ENCODE measurements at places on chromosomes 3 and 15.
A peak's percentile ranks its signal among the peaks of the same experiment; 100 is the strongest.

DNA sequence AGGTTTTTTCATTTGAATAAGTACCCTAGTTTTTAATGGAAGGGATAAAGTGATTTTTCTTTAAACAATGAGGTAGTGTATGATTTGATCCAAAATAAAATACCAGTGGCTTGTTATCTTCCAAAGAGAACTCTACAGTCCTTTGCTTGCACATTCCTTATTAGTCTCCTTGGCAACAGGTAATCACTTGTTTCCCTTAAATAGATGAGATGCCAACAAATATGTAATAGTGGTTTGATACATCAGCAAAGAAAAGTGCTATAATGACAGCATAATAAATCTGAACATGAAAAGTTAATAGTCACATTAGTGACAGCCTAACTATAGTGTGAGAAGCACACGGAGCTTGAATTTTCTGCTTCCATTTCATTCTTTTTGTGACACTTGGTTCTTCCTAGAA, 360.2 kb downstream of the ZNF385D start:
- DNase-seq: no peak

DNA sequence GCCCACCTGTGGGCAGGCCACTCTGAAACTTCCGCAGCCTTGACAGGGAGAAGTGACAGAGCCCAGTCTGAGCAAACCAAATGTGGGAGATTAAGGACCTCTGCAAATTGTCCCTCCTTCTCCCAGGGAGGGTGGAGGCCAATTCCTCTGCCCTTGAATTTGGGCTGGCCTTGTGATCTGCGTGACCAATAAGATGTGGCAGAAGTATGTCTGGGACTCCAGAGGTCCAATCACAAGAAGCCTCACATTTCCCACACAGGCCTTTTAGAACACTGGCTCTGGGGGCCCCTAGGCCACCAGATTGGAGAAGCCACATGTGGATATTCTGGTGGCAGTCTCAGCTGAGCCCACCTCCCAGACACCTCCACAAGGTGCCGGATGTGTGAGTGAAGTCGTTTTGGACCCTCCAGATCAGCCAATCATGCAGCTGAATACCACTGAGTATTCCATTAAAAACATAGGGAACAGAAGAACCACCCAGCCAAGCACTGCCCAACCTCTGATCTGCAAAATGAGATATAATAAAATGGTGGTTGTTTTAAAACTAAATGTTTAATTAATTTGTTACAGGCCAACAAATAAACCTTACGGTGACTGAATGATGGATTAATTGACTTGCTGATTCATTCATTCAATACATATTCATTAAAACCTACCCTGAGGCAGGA, 150.3 kb downstream of the NUP210 start:
- no peak for DNase-seq

DNA sequence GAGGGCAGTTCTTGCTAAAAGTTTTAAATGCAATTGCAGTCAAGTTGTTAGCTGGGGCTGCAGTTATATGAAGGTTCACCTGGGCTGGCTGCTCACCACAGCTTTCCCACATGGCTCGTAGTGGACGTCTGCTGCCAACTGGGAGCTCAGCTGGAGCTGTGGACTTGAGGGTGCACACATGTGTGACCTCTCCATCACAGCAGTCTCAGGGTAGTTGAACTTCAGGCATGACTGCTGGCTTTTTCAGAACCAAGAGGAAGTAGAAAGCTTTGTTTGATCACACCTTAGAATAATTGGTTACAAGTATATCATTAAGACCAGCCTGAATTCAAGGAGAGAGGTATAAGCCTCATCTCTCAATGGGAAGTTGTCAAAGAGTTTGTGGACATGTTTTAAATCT, 74.1 kb downstream of the CHL1 start:
- DNase-seq: no peak

- no peak for DNase-seq
Observed at GRCh38 chr3:178343433-178344038, 192.7 kb upstream of the KCNMB2 start.

- no peak for DNase-seq
Observed at GRCh38 chr15:69997813-69998212, 99.9 kb downstream of the TLE3 start.

DNA sequence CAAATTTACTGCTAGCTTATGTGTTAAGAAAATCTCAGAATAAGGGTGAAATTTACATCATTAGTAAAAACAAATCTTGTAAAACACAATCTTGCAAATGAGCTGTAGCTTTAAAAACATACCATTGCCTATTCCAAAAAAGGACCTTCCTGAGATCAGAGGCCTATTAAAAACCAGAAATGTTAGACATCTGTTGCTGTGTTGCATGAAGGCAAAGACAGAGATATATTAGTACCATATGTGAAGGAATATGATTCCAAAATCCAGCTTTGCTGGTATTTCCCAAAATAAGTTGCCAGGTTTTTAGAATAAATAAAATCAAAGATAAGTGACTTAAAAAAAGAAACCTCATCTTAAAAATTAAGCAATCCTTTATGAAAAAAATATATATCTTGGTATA, 504.1 kb upstream of the CDIN1 start:
- no peak for DNase-seq

DNA sequence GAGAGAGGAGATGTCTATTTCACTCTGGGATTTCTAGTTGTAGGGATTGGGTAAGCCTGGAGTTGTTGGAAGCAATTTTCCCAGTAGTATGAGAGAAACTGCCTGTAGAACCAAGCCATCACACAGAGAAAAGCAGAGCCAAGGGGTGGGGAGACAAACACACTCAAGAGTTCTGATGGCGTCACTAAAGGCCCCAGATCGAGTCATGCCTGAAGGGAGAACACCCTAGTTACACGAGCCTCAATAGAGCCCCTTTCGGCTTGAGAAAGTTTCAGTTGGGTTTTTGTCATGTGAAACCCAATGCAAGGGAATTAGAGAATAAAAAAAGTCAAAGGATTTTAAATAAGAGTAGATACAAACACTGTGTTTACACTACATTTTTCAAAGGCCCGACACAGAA, 66.1 kb upstream of the PFN2 start:
- DNase-seq: no peak

DNA sequence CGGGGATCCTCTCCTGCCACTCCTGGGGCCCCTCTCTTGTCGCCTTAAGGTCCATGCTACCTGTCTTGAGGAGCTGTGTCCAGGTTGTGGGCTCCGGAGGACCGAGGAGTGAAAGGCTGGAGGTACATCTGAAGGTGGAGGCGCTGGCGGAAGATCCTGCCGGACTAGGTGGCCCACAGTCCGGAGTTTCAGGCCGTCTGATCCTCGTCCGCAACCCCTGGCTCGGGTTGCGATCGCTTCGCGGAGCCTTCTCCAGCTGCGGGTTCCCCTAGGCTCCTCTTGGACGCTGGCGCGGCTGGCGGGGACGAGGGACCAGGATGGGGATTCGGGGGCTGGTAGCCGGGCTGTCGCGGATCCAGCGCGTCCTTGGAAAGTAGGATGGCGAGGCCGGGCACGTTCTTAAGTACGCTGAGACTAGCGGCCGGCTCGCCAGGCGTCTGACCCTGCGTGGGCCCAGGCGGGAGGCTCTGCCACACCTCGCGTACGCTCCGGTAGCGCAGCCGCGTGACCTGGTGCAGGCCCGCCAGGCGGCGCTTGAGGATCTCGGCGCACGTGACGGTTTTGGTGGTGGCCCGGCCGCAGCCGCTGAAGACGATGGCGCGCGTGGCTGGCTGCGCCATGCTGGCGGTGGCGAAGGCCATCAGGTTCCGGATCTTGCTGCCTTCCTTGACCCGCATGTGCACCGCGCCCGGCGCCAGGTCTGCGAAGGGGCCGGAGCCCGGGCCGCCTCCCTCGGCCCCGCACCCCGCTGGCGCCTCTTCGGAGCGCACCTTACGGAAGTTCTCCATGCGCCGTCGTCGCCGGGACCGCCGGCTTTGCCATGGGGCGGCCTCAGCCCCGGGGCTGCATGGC, 550 bp downstream of the RPP25 start:
- DNase-seq: peak; percentile 37

DNA sequence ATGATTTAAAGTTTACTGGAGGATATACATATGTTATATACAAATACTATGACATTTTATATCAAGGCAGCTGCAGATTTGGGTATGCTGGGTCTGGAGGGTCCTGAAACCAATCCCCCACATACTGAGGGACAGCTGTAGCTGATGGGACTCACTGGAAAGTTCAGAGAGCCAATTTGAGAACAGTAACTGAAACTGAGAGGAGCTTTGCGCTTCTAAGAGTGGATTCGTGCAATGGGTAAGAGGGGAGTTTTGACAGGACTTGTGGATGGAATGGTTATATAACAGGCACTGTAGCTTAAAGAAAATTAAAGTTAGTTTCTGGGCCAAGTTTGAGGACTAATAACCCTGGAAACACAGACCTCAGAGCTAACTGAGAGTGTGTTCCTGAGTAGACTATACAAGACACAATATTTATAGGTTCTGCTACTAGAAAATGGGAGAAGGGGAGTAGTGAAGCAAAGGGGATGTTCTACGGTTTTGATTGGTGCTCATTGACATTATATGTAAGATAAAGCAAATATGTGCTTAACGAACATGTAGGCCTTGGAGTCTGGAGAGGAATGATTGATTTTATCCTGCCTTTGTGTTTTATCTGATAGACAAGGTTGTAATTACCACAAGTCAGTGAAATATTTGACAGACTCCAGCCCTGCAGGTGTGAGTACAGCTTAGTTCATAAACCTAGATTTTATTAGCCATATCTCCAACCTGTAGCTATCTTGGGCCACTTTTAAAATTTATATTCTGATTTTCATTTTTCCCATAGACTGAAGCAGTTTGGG, 4.8 kb upstream of the ZMAT3 start:
- DNase-seq: no peak

GRCh38 chr3:23055733-23056376, 147.3 kb upstream of the UBE2E2 start:
- no peak for DNase-seq

- DNase-seq: no peak
Observed at GRCh38 chr15:51768018-51768417, 16.6 kb downstream of the TMOD2 start.

DNA sequence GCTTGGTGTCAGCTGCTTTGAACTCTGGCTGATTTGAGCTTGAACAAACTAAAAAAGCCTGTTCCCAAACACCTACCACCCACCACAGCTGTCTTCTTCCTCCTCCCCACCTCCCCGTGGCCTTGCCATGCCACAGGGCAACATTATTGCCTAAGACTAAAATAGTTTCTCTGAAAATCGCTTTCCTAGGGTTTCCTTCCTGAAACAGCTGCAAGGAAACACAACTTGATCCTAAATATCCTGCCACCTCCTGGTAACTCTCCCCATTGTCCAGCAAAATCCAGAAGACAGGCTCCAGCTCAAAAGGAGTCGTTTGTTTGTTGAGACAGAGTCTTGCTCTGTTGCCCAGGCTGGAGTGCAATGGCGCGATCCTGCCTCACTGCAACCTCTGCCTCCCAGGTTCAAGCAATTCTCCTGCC, 193.9 kb upstream of the TPM1 start:
- no peak for DNase-seq

DNA sequence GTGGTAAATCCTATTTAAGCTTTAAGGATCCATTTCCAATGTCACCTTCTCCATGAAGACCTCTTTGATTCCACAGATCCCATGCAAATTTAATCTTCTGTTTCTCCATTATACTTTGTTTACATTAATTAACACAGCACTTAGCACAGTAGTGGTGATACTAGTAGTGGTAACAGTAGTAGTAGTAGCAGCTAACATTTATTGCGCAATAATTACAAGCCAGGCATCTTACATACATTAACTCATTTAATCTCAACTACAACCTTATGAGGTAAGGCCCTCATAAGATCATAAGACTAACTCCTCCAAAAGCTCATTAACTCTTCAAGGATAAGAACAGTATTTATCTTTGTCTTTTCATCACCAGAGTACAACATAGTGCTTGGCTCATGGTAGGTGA, 54.8 kb upstream of the FSIP1 start:
- DNase-seq: no peak

- DNase-seq: no peak
Observed at GRCh38 chr3:125055331-125055912, 375 bp downstream of the HEG1 start.

DNA sequence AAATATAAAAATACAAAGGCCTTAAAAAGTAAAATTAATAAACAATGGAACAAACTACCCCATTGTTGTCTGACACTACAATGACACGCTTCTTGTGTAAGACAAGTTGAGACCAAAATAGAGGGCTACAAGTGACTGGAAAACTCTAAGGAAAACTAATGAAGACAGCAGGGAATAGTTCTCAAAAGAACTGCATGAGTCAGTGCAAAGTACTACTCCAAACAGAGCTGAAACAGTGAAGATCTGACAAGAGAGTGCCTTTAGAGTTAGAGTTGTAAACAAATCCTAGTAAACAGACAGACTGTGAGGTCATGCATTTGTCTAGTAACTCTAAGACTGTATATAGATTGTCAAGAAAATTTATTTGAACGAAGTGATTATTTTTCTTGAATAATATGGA, 233.9 kb downstream of the BBX start:
- no peak for DNase-seq

- DNase-seq: no peak
Observed at GRCh38 chr3:113695431-113695785, 1.0 kb downstream of the USF3 start.

DNA sequence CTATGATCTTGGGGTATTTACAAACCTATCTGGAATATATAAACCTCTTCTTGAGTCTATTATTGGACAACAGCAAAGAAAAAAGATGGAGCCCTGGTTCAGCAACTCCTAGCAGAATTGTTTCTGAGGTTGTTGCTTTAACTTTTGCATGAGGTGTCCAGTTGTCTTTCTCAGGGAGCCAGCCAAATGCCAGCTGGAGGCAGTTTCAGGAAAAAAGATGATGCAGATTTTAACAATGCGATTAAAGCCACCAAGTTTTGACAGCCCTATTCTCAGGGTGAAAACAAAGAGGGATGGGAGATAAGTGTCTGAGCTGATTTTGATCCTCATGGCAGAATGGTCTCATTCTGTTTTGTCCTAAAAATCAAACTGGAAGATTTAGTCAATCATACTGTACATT, 181.6 kb upstream of the RASGRP1 start:
- no peak for DNase-seq

DNA sequence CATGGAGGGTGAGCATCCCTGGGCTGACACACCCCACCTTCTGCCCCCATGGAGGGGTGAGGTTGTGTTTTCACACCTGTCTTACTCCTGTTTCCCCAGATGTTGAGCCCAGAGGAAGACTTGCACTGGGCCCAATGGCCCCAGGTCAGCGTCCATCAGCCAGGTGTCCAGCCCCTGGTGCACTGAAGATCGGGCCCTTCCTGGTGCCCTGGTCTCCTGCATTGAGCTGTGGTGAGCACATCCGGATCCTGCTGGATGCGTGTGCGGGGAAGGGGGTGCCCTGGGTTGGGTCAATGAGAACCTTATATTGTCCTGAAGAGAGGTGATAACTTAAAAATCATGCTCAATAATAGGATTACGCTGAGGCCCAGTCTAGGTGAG, 227.3 kb downstream of the SNRPN start:
- no peak for DNase-seq

GRCh38 chr3:78698431-78698830, 1069.4 kb downstream of the ROBO1 start:
- DNase-seq: no peak

- no peak for DNase-seq
Observed at GRCh38 chr15:42385206-42385979, 26.1 kb downstream of the CAPN3 start.

- no peak for DNase-seq
Observed at GRCh38 chr3:48845170-48845569, 2.5 kb downstream of the PRKAR2A start.
